ENCODE measurements at places on chromosomes 13 and 19. TPM values are rescaled to one million over a fixed set of nuclear protein-coding genes. Genes with fewer than 3 reads are reported as not detected.

GRCh38 chr19:39543477-39543857 is 3.5 kb upstream of the EID2 start:
- DNase-seq: no peak

DNA sequence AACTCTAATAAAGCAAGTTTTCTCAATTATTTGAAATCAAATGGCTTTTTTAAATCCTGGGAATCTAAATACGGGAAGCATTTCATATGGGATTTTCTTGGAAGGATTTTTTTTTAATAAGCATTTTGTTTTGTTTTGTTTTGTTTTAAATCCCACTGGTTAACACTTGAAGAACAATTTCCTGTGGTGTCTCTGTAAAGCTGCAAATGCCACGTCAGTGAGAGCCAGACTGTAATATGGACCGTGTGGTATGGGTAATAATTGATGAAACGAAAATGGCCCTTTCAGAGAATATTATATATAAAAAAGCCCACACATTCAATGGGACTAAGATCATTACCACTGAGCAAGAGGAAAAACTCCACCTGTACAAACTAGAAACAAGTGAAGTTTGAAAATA is 33.9 kb upstream of the MIR17HG start:
- DNase-seq: no peak

DNA sequence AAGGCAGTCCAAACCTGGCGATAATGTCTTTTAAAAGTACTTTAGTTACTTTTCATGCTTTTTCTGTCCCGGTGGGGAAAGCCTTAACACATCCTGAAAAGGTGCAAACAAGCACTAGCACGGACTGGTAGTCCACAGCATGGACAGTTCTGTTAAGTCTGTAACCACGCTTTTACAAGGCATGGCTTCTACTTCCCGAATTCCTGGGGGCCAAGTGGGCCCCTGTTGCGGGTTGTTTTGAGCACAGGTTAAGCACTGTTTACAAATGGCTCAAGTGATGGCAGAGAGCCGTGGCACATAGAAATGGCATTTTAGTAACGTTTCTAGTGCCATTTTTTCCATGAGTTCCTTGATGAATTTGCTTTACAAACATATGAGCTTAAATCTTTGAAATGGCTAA is 37.6 kb downstream of the ZNF493 start:
- DNase-seq: no peak

GRCh38 chr19:45887200-45887710 is 1.3 kb upstream of the IRF2BP1 start:
- DNase-seq: no peak

DNA sequence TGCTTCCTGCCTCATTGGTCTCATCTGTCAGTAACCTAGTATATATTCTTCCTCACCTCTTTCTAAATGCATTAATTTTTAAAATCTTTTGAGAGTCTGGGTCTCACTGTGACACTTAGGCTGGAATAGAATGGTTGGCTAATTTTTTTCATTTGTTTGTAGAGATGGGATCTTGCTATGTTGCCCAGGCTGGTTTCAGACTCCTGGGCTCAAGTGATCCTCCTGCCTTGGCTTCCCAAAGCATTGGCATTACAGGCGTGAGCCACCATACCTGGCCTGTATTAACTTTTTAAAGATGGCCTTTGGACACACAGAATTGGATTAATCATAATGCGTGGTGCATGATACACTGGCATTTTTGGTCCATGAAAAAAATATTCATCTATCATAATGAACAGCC is 29.9 kb downstream of the SIPA1L3 start:
- no peak for DNase-seq

GRCh38 chr19:18717601-18718000 is 34.1 kb downstream of the CRTC1 start:
- DNase-seq: no peak

DNA sequence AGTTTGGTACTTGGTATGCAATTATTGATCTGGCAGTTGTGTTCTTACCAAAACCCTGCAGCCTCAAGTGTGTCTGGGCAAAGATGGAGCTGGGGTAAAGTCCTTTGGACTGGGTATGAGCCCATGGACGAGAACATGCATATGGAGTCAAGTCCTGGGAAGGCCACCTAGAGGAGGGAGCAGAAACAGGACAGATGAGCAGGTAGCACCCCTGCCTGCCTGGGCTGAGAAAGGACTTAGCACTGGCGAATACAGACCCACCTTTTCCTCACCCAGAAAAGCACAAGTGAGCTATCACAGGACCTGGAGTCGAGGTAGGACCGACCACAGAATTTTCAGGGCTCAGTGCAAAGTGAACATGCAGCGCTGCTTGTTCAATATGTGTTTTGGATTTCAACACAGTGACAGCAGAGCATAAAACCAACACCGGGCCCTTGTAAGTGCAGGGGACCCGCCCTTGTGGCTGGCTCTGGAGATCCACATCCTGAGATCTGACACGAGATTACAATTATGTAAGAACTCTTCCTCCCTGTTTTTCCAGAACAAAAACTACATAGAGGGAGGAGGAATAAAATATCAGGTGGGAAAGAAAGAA is 25.9 kb downstream of the IGFL2 start:
- DNase-seq: no peak

Gene MYADM
- total RNA-seq: 131 TPM

Gene FGF9
- total RNA-seq: 2.7 TPM

Gene KASH5
- total RNA-seq: 2.2 TPM

Gene MAP4K1
- 12.1 TPM for total RNA-seq

Gene ZNF841
- total RNA-seq: 27.0 TPM

Gene PINLYP
- total RNA-seq: 4.7 TPM

Gene OXGR1
- 0.55 TPM for total RNA-seq

Data from upper lobe of right lung (tissue), 1 donor.